SHP77 treated with DMSO at 0.1 percent for 48 hours (cell line): ENCODE measurements at places on chromosomes 6 and 20.

- DNase-seq = no peak
Observed at GRCh38 chr20:19974630-19975435, 42.3 kb upstream of the NAA20 start.

GRCh38 chr6:101417900-101418299 lies 24.4 kb downstream of the GRIK2 start:
- no peak for DNase-seq

DNA sequence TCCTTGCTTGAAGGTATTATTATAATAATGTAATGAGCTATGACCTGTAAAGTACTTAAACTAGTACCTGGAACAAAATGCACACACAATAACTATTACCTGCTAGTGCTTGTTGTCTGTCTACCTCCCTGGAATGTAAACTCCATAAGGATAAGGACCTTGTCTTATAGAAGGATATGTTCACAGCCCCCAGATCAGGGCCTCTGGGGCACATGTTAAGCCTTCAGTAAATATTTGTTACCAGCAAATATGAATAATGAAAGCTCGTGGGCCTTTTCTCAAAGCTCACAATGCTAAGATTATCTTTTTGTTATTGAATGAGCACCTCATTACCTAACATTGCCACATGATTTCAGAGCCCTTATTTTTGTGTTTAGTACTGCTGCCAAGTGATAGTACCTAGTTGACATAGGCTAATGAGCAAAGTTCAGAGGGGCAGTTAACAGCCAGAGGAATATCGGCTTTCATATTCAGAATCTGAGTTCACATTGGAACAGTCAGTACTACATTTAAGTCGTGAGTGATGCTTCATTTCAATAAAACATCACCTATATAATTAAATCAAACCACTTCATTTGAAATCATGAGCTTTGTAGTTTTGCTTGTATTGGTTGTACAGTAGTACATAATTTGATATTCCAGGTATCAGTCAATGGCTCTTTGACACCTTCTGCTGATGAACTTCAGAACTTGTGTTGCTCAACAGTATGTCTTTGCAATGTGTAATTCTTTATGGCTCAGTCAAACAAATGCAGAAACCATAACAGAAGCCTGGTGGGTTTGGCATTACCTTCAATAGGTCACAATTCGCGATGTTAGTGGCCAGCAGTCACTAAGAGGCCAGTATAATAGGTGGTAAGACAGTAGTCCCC lies 11.8 kb upstream of the SMLR1 start:
- DNase-seq = no peak

- peak; percentile 26 for DNase-seq
Observed at GRCh38 chr6:37516076-37516919, 16.6 kb upstream of the CCDC167 start.

- DNase-seq = no peak
Observed at GRCh38 chr6:47439348-47439668, 38.3 kb upstream of the CD2AP start.
